ENCODE measurements at places on chromosomes 3 and 15.

DNA sequence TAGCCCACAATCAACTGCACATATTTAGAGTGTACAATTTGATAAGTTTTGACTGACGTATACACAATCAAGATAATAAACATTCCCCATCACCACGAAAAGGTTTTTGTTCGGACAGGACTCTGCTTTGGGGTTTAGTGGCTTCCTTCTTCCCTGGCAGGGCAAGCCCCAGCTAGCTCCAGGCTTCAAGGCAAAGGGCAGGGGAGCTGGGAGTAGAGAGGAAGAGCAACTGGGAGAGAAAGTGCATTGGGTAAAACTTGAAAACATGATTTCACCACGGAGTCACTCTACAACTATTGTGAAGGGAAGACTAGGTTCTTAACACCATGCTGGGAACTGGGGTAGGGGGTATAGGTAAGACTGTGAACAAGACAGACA, 185.1 kb upstream of the UBE2E1 start:
- DNase-seq, result no peak

- no peak for DNase-seq
These were observed 52.2 kb downstream of the KCNAB1 start for GRCh38 chr3:156172536-156172935.

GRCh38 chr3:109116031-109116430, 1.9 kb downstream of the MORC1 start:
- no peak for DNase-seq

DNA sequence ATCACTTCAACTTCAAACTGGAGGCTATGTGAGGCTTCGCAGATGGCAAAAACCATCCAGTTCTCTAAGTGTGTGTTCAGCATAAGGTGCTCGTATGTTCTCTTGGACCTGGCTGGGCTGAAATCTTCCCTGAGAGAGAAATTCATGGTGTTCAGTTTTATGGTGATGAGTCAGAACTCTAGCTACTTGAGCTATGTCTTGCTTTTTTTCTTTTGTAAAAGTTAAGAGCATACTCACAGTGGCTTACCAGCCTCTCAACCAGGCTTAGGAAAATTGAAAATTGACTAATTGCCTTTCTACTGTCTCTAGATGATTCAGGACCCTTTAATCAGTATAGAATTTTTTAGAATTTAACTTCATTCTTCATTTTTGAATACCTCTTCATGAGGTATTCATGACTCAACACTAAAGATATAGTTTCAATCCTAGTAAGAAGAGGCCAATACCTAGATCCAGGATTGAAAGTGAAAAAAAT, 617.5 kb downstream of the TBL1XR1 start:
- no peak for DNase-seq

DNA sequence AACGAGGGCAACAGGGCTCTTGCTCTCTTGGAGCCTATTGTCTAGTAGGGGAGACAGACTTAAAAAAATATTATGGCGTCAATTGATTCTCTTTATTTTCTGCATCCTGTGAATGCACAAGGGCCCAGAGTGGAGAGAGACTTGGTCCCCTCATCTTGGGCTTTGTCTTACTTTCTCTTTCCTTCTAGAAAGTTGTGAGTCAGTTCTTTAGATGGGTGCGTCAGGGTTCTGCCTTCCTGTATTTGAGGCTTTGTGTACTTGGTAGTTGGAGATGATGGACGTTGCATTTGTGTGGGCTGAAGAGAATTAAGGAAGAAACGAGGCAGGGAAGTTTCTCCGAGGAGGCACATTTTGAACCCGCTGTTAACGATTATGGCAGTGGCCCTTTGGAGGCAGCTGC, 52.9 kb downstream of the CACNA1D start:
- DNase-seq, result no peak

DNA sequence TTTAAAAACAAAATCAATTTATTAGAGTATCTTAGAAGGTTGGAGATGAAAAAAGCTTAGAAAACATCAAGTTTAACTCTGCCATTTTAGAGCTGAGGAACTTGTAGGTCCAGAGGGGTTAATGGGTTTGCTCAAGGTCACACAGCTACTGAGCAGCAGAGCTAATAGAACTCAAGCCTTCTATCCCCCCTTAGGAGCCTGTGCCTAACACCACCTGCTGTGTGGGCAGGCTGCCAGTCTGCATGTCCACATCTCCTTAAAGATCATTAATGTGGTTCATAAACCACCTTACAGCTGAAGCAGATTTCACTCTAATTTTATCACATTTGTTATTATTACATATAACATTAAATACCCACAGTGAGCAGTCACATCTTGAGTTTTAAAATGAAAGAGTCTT, 14.1 kb upstream of the SLC35G2 start:
- no peak for DNase-seq

DNA sequence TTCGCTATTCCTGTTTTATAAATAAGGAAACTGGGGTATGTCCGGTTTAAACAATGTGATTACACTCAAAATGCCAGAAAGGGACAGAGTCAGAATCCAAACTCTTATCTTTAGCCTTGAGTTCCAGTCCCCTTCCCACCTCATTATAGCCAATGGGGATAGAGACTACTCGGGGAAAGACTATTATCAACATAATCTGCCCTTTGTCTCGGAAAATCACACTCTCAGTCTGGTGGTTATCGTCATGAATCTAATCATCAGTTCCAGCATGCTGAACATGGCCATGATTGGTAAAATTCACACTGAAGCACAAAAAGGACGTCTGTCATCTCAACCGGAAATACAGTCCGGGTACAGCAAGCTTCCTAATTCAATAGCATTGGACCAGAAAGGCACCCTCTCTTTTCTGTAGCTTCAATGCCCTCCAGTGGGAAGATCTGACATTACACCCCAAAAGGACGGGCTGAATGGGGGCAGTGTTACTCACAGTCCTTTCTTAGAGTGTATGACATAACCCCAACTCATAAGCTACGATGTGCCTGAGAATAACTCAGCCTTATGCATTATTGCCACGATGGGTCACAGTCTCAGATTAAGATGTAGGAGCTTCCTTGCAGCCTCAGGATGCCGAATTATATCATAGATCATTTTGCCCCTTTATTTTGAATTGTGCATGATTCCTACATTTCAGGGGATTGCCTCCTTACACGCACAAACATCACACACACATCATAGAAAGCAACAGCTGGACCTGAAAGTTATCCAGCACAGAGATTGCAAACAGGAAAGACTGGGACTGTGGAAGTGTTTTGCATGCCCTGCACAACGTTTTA, 390.4 kb upstream of the LMCD1 start:
- DNase-seq, result peak; percentile 71

GRCh38 chr3:151856641-151857040, 16.8 kb upstream of the SUCNR1 start:
- DNase-seq, result no peak

- DNase-seq, result no peak
These were observed 84.5 kb downstream of the EFL1 start for GRCh38 chr15:82178061-82178460.

DNA sequence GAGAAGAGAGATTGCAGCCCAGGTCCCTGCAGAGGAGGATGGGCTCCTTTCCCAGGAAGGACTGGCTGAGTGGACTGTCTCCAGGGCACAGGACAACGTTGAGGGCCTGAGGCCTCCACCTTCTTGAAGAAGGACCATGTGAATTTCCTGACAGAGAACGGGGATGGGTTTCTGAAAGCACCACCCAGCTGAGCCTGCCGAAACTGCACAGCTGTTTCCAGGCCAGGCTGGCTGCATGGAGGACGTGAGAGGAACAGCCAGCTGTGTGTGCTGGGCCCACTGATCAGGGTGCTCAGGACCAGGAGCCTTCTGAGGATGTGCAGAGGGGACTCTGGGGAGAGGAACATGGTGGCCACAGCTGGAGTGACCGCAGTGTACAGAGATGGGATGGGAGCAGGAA, 39.2 kb downstream of the HMCES start:
- no peak for DNase-seq

GRCh38 chr3:160779040-160779439, 23.0 kb downstream of the PPM1L start:
- DNase-seq, result no peak

DNA sequence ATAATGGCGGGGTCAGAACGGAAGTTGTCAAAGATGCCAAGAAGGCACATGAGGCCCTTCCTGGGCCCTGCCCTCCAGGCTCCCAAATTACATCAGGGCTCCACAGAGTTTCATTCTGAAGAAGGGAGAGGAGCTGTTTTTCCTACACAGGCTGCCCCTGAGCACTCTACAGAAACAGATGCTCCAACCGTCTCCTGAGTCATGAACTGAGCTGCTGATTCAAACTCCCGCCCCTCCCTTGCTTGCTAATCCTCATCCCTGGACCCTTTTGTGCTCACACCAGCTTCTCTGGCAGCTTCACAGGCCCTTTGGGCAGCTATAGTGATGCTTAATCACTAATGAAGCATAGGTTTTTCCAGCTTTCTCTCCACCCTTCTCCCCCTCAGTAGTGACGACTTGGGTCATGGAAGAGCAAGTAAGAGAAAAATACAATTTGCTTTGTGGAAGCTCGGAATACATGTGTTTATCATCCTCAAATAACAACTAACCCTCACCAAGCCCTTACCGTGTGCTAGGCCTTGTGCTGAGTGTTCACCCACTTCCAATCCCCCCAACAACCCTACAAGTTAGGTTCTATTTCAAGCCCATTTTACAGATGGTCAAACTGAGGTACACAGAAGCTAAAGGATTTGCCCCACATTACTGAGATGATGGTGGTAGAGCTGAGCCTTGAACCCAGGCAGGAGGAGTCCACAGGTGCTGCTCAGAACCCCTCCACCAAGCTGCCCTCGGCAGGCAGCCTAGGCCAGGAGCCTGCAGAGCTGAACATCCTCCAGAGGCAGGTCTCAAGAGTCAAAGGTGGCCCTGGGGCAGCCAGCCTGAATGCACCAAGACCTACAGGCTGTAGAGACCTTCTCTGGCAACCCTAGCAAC, 21.9 kb downstream of the MEGF11 start:
- DNase-seq, result no peak

DNA sequence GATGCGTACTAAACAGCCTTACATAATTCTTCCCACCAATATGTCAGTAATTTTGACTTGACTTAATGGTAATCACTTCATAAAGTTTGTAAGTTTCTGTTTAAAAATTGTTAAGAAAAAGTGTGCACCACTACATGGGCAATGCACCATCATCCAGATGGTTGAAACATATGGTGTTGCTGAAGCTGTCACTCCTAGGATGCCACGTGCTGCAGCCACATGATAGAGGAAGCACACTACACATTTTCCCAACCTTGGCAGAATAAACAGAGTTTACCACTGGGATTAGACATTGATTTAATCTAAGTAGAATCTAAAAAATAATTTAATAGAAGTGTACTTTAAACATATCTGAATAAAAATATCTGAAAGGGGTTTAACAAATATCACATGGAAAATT, 1209.9 kb downstream of the NSUN3 start:
- no peak for DNase-seq

- peak; percentile 13 for DNase-seq
These were observed 255.7 kb downstream of the MBNL1 start for GRCh38 chr3:152524198-152525140.

DNA sequence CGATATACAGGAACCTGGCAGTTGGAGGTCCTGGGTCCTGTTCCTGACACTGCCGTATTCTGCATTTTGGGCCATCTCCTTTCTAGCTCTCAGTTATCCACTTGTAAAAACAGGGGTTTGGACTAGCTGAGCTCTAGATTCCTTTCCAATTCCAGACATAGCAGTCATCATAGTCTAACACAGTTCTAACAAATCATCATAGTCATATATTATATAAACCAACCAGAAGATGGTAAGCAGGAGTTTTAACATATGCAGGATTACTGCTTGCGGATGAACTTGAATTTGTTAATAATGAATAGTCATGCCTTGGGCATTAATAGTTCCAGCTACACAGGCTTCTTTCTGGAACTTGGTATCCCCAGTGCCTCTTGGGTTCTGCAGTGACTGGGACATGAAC, 26.6 kb downstream of the MASP1 start:
- DNase-seq, result no peak

- DNase-seq, result peak; percentile 77
These were observed 2.9 kb downstream of the GNAT1 start for GRCh38 chr3:50194128-50194902.

DNA sequence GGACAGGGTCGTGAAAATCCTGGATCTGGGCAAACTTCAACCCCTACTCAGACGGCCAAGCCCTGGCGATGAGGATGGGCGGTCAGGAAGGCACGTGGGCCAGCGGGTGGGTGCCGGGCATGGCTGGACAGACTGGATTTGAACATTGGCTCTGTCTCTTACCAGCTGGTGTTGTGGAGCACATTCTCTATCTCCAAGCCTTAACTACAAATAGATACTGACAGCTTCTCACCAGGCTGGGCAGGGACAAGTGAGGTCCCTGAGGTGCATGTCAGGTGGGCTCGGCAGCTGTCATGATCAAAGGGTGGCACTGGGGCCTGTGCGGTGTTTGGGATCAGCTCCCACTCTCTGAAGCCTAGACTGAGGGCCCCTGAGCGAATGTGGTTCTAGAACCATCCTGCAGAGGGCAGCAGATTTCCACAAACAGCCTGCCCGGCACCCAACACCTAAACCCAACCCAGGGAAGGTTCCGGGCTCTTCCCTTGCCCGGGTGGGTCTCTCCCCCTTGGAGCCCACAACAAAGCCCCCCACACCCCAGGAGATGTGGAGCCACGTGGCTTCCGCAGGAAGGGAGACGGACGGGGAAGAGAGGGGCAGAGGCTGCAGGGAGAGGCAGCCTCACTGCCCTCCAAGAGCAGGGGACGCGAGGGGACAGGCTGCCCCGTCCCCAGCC, 58.4 kb downstream of the RGMA start:
- DNase-seq, result peak; percentile 60

GRCh38 chr15:87930457-87930856, 326.1 kb downstream of the NTRK3 start:
- DNase-seq, result no peak

GRCh38 chr15:27482287-27482686, 511.3 kb downstream of the GABRG3 start:
- no peak for DNase-seq

DNA sequence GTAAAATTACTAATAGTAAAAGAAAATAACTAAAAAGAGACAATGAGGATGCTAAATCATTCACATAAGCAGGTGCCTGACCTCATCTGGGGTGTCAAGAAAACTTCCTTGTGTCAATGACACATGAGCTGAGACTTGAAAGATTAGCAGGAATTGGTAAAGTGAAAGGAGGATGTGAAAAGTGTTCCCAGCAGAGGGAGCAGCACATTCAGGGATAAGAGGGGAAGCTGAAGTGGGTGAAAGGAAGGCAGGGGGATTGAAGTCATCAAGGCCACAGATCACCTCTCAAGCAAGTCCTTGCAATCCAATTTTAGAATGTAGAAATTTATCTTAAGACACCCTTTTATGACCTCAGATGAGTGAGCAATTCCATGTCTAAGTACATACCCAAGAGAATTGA, 60.2 kb upstream of the ACP3 start:
- no peak for DNase-seq

DNA sequence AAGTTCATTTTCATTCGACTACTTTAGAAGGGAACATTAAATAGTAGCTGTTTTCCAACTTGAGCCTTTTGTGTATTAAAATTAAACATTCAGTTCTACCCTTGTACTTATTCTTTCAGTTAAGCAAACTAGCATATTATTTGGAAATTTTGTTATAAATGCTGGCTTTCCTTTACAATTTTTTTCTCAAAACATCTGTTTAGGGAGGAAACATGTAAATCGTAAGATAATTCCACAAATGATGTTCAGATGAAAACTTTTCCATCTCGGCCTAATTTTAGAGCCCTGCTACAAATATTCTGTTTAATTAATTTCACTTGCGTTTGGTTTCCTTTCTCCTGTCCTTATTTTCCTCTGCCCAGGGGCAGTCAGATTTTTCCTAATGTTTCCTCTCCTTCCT, 476.2 kb upstream of the RGMA start:
- DNase-seq, result no peak

- no peak for DNase-seq
These were observed 1.6 kb downstream of the EIF4A2 start for GRCh38 chr3:186784820-186785494.
